PC-9 (cell line): ENCODE measurements at places on chromosomes 5 and 9. TPM values are rescaled to one million over a fixed set of nuclear protein-coding genes. Genes with fewer than 3 reads are reported as not detected.

SLC46A2 gene
- not detected in 2 replicates for total RNA-seq

FOXD4L3 gene
- total RNA-seq, result not detected in 2 replicates

DNA sequence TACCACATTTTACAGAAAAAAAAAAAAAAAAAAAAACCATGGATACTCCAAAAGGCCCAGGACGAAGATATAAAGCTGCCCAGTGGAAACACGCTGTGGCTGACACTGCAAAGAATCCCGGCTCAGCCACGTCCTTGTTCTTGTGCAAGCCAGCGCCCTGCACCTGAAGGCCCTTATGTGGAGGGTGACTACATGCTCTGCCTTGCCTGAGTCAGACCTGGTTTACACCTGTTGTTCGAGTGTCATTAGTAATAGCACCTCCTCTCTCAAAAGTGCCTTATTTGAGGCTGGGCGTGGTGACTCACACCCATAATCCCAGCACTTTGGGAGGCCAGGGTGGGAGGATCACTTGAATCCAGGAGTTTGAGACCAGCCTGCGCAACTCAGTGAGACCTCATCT, 54.3 kb upstream of the ZSWIM6 start:
- peak; percentile 66 for DNase-seq
- H3K27me3 ChIP-seq, result no peaks in the 10 kb centered on the region
- H3K36me3 ChIP-seq, result no peaks in the 10 kb centered on the region
- H3K27ac ChIP-seq, result no peak overlapping the region

NR4A3 gene
- not detected in 2 replicates for total RNA-seq

- DNase-seq, result no peak
- no peaks in the 10 kb centered on the region for H3K4me1 ChIP-seq
- H3K27me3 ChIP-seq, result no peaks in the 10 kb centered on the region
- no peaks in the 10 kb centered on the region for H3K36me3 ChIP-seq
Observed at GRCh38 chr5:26889815-26890214, 148.6 kb downstream of the CDH9 start.

GRCh38 chr9:112884101-112884500, 6.6 kb downstream of the SLC46A2 start:
- H3K36me3 ChIP-seq, result no peaks in the 10 kb centered on the region
- H3K27me3 ChIP-seq, result no peaks in the 10 kb centered on the region
- H3K4me1 ChIP-seq, result peaks cover 9% of the 10 kb centered on the region; the same call in 1 of the 2 replicates
- no peak overlapping the region for H3K27ac ChIP-seq
- no peak overlapping the region for H3K4me3 ChIP-seq
- peak; percentile 69 for DNase-seq

DNA sequence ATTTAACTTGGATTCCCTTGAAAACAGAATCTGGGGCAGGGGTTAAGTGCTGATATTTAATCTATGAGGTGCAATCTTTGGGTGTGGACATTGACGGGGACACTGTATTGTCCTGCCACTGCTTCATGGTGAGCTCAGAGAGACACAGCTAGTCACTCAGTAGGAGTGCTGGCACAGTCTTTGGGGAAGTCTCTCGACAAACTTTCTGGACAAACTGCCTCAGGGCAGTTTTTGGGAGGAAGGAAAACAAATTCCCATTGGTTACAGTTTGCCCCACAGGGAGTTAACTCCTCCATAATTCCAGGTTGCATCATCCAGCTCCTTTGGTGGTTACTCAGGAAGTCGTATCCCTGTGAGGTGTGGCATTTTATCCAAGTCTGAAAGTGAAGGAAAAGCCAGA, 17.9 kb downstream of the HNRNPK start:
- H3K27me3 ChIP-seq, result no peaks in the 10 kb centered on the region
- 0 out of 2 replicates have a peak, but pooled peaks cover 2% of the 10 kb centered on the region for H3K36me3 ChIP-seq
- no peak overlapping the region for H3K4me3 ChIP-seq
- DNase-seq, result peak; percentile 81
- peaks cover 36% of the 10 kb centered on the region for H3K4me1 ChIP-seq

DNA sequence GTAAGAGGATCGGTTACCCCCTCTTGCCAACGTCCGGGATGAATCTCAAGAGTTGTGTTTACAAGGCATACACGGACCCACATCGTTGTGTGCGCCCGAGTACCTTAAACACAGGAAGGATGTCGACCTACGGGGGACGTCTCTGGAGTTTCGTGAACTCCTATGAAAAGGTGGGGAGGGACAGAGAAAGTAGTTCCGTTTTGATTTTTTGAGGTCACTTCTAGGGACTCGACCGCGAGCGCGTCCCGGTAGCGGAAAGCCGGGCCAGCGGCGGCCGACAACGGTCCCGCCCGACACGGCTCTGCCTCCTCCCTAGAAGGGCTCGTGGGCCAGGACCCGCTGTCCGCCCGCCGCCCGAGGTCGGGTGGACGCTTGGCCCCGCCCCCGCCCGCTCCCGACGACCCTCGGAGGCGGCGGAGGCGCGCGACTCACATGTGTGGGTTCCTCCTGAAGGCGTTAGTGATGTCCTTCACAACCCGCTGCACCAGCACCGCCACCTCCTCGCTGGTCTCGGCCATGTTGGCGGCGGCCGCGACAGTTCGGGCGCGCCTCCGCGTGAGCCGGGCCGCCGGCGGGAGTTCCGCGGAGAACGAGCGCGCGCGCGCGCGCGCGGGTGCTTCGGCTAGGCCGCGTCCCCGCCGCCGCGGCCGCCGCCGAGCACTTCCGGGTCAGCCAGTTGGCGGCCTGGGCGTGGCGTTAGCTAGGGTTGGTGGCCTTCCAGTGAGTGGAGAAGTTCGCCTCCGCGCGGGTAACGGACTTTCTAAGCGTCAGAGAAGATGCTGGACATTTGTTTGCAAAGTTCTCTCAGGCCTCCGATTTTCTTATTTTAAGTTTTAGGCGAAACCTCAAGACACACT, at the start of gene PTAR1:
Gene PTAR1, minus strand, starts transcription at position 591 of the 857 bp plus-strand sequence. Its CDS starts 73 bp downstream, at position 518.
- peak; percentile 92 for DNase-seq
- peak within 1 kb of the TSS; percentile 67 for H3K4me3 ChIP-seq
- no peaks in the 10 kb centered on the region for H3K27me3 ChIP-seq
- H3K4me1 ChIP-seq, result peaks cover 15% of the 10 kb centered on the region
- H3K27ac ChIP-seq, result peak within 1 kb of the TSS; percentile 71
- H3K36me3 ChIP-seq, result peaks cover 6% of the 10 kb centered on the region; the same call in 1 of the 2 replicates

DNA sequence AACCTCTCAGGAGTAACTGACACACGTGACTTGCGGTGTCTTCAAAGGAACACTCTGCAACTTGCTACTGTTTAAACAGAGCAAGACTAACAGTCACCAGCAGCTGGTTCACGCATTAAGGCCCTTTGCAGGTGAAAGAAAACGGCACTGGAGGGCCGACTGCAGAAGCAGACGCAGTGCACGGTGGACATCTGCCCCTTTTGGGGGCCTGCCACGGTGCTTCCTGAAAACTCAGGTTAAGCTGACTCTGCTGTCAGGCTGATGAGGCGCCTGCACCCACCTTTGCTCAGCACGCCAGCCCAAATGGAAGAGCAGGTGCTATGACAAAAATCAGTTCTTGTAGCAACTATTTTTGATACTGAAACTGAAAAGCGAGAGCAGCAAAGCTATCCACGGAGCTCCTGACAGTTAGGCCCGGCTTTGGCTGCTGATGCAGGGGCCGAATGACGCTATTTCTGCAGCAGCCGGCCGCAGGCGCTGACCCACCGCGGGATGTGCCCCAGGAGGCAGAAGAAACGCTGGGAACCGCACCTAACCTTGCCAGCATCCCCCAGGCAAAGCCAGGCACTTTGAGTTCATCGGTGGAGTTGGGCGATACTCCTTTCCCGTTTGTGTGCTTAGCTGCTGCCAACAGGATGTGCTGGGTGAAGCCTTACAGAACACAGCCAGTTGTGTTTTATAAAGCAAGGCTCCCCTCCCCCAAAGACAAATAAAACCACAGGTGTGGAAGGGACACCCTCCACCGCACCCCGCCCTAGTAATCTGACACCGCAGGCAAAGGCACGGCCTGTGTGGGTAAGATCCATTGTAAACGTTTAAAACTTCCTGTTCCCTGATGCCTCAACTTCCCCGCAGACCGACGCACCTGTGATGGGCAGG, 21.1 kb upstream of the TERT start:
- peaks cover 15% of the 10 kb centered on the region for H3K36me3 ChIP-seq
- peaks cover 40% of the 10 kb centered on the region for H3K4me1 ChIP-seq
- H3K27me3 ChIP-seq, result peaks cover 2% of the 10 kb centered on the region; the same call in 1 of the 2 replicates
- H3K4me3 ChIP-seq, result peak overlapping the region; percentile 24; the same call in 1 of the 2 replicates
- peak overlapping the region; percentile 27 for H3K27ac ChIP-seq
- peak; percentile 97 for DNase-seq

- H3K27ac ChIP-seq, result no peak overlapping the region
- H3K27me3 ChIP-seq, result no peaks in the 10 kb centered on the region
- no peak for DNase-seq
- no peak overlapping the region for H3K4me3 ChIP-seq
Observed at GRCh38 chr5:108212775-108213346, 169.0 kb downstream of the FBXL17 start.

DNA sequence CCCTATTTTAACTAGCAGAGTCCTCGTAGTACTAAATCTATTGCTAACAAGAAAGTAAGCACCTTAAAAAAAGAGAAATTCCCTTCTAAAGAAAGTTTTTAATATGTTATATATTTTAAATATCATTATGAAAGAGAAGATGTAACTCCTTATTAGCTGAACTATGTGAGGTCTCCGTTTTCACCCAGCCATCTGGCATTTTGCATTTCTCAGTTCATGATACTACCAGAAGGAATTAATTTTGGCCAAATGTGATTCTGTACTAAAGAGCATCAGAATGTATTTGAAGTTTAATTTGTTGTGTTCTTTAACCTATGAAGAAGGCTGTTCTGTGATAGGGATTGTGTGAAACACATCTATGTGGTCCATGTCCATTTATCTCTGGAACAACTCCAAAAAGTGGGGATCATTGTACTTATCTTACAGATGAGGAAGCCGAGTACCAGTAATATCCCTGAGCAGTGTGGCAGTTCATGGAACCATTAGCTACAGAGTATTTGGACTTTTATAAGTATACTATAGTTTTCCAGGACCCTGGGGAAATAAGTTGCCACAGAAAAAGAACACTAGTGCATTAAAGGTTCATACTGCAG, 29.8 kb downstream of the TNFAIP8 start:
- H3K27ac ChIP-seq, result no peak overlapping the region
- no peaks in the 10 kb centered on the region for H3K36me3 ChIP-seq
- H3K4me1 ChIP-seq, result no peaks in the 10 kb centered on the region
- no peaks in the 10 kb centered on the region for H3K27me3 ChIP-seq
